H4 (cell line): ENCODE measurements at places on chromosomes 16 and 17.

DNA sequence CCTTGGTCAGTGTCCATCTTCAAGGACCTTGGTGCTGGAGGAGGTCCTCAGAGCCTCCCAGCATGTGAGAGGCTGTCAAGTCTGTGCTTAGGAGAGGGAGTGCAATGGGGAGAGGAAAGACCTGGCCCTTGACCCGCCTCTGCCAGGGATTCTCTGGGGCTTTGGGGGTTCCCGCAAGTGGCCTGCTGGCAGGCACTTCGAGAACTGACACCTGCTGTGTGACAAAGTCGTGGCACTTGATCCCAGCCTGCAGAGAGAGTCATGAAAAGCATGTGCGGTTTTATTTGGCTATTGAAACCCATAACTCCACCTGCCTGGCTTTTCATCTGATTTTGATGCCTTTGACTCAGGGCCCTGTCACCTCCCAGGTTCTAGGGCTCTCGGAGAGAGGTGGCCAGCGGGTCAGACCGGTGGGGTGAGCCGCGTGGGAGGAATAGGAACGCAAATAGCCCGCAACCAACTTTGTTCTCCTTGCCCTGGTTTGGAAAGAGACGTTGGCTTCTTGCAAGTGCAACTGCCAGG, 42.8 kb upstream of the GSE1 start:
- DNase-seq, result no peak

- DNase-seq, result no peak
These were observed 4.4 kb upstream of the SOX8 start for GRCh38 chr16:977081-977701.

GRCh38 chr16:30904114-30904780, 7.8 kb downstream of the CTF1 start:
- no peak for DNase-seq

- no peak for DNase-seq
These were observed 3.4 kb downstream of the FBXO39 start for GRCh38 chr17:6779411-6779810.

GRCh38 chr17:76867578-76868175, 527 bp upstream of the MGAT5B start:
- DNase-seq, result peak; percentile 33

GRCh38 chr17:70278844-70279462, 109.6 kb downstream of the KCNJ2 start:
- DNase-seq, result no peak

- DNase-seq, result no peak
These were observed 14.7 kb upstream of the PLLP start for GRCh38 chr16:57299009-57299718.

GRCh38 chr16:69496896-69497295, 68.9 kb upstream of the NFAT5 start:
- DNase-seq, result no peak

GRCh38 chr17:82108496-82108945, 10.5 kb upstream of the FASN start:
- no peak for DNase-seq

DNA sequence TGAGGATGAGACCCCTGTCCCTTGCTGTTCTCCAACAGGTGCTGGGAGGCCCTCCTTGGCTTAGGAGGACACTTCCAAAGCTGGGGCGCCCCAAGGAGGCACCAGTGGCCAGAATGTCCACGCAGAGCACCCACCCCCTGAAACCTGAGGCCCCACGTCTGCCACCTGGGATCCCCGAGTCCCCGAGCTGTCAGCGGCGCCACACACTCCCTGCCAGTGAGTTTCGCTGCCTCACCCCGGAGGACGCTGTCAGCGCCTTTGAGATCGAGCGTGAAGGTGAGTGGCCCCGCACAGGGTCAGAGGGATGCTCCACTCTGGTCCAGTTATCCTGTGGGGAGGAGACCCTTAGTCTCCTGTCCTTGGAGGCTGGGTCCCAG, 1.2 kb downstream of the AANAT start:
- no peak for DNase-seq

- DNase-seq, result no peak
These were observed 17.9 kb upstream of the AP1G1 start for GRCh38 chr16:71826533-71827017.

GRCh38 chr17:15944759-15945526, at the start of gene ADORA2B:
Gene ADORA2B, plus strand, starts transcription at chr17:15945130. Its CDS starts 119 bp downstream, at chr17:15945249.
- peak; percentile 53 for DNase-seq

GRCh38 chr16:68287276-68288251, 23.2 kb downstream of the SLC7A6OS start:
- DNase-seq, result peak; percentile 32

- DNase-seq, result no peak
These were observed 173.4 kb downstream of the ZNF18 start for GRCh38 chr17:11823862-11824261.

GRCh38 chr16:87924041-87924810, 12.1 kb downstream of the CA5A start:
- no peak for DNase-seq

DNA sequence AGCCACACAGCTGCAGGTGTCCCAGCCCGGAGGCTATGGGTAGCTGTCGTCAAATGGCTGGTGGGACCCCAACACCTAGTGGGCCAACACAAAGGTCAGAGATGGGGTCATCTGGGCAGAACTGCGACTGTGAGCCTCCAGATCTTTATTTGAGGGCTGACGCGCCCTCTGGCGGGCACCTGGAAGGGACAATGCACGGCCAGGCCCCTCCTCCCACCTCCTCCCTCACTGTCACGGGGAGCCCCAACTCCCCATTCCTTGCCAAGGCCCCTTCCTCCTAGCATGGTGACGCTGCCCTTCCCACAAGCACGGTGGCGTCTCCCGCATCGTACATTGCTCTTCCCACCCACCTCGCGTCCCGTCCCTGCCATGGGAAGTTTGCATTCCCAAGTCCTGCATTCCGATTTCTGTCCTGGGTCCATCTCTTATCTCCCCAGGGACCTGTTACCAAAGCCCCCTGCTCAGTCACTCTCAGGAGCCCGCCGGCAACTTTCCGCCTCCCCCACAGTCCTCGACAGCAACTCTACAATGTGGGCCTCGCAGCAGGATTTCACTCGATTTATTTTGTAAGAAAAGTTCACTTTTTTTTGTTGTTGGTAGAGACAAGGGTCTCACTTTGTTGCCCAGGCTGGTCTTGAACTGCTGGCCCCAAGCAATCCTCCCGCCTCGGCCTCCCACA, 1.0 kb downstream of the TLE7 start:
- DNase-seq, result no peak

DNA sequence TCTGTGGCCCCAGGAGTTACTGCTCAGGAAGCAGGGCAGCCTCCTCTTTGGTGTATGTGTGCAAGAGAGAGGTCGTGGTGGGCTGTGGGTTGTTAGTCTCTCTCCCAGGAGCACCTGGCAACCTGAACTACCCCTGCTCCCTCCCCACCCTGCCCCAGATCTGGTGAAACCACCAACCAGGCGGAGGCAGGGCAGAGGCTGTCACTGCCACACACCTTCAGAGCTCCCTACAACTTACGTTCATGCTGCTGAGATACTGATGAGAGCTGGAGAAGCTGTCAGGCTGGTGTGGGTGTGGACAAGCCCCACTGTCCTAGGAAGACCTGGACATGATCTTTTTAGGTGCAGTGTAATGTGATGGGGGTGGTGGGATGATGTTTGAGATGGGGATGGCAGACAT, 24.3 kb downstream of the GOSR2 start:
- DNase-seq, result no peak

GRCh38 chr16:27355610-27356009, 41.8 kb downstream of the IL4R start:
- peak; percentile 57 for DNase-seq

GRCh38 chr17:67066717-67067116, 22.4 kb downstream of the CACNG1 start:
- no peak for DNase-seq

- DNase-seq, result no peak
These were observed 115.3 kb downstream of the OR1D5 start for GRCh38 chr17:2947996-2948550.

DNA sequence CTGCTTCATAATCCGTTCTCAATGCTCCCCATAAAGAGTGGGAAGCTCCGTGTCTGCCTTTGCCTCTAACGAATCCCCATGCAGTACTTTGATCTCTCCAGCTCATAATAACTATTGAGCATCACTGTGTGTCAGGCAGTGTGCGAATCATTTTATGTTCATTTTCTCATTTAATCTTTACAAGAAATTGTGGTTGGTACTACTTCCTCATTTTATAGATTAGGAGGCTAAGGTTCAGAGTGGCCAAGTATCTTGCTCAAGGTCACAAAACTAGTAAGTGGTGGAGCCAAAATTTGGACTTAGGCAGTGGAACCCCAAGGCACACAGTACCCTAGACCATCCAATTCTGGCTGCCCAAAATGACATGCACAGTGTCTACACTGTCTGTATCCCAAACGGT, 44.8 kb downstream of the ABCC12 start:
- no peak for DNase-seq

DNA sequence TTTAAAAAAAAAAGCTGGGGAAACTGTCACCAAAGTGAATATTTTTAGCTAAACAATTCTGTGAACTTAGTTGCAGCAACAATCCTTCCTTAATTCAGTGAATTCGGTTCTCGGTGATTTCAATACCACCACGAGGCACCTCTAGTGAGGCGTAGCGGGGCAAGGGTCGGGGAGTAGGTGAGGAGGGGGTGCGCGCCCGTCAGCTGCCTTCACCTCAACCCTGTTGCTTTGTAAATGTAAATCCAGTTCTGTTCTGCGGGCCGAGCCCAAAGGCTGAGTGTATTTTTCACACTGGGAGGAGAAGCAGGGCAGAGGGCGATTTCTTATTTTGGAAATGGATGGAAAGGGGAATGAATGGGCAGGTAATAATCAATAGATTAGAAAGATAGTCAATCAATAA, 17.4 kb downstream of the SALL1 start:
- no peak for DNase-seq

DNA sequence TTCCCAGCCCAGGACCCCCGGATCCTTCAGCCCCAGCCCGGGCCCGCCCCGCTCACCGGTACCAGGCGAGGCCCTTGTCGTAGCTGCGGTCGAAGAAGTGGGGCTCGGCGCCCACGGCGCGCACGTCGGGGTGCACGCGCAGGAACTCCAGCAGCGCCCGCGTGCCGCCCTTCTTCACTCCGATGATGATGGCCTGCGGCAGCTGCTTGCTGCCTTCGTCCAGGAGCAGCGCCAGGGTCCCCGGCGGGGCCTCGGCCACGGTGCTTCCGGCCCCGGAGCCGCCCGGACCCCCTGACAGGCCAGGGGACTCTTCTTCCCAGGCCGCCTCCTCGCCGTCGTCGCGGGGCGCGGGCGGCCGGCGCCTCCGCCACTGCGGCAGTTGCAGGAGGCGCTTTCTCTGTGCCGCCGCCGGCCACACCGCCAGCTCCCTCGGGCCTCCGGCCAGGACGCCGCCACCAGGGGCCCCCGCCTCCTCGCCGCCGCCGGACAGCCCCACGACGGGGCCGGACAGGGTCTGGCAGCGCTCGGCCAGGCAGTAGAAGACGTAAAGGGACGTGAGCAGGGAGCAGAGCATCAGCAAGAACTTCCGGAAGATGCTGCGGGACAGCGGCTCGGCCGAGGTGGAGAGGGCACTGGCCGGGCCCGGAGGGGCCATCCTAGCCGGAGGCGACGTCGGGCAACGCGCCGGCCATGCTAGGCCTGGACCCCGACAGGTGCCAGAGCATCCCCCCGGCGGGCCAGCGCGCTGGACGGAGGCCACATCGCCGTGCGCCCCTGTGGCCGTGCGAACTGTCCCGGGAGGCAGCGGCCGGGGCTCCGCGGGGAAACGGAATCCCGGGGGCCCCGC, 1.0 kb downstream of the HS3ST3A1 start:
- DNase-seq, result no peak

DNA sequence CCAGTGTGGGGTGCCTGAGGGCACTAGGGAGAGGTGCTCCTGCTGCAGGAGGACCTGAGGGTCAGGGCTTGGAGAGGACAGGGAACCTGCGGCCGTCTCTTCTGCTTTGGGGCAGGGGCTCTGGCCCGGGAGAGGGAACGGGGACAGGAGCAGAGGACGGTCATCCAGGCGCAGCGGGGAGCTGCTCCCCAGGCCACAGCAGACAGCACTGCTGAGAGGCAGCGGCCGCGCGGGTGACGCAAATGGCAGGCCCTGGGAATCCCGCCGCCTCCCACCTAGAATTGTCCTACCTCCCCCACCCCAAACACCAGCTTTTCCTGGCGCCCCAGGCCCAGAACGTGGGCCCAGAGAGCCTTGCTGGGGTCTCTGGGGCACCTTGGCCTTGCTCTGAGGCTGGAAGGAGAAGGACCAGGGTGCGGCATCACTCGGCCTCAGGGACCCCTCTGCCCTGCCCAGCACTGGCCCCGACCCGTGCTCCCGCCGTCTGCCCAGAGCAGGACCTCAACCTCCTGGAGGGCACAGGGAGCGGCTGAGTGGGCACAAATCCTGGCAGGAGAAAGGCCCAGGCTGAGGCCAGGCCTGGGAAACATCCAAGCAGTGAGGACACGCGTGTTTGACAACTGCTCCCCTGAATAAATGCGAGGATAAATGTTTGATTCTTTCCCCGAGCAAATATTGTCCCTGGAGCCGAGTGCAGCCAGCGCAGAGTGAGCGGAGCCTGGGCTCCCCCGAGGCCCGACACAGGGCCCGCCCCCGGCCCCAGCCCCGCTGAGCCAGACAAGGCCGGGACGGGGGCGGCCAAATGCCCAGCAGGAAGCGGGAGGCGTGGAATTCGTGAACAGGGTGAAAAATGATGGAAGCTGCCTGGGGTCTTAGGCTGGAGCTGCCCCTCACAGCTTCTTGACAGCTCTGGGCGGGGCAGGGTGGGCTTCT, 8.5 kb downstream of the SSTR5 start:
- DNase-seq, result no peak

- no peak for DNase-seq
These were observed 30.8 kb downstream of the PLD6 start for GRCh38 chr17:17175340-17175739.

DNA sequence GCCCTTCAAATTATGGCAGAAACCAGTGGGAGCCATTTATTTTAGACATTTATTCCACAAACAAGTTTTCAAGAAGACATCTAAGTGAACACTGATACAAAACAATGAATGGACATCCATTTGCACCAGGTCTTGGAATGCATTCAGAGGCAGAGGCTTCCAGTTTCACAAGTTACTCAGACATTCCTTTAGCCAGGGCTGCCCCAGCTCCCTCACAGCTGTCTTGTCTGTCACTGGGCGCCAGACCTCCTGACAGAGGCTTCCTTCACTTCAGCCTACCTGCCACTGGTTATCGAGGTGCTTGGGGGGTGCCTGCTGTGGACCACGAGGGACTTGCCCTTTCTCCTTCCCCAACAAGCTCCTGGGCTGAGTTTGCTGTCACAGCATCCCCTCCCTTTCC, 19.2 kb downstream of the AQP8 start:
- no peak for DNase-seq

GRCh38 chr17:61463316-61464129, 11.3 kb downstream of the TBX4 start:
- DNase-seq, result no peak

- no peak for DNase-seq
These were observed 344.5 kb downstream of the SEC14L1 start for GRCh38 chr17:77485089-77485833.

GRCh38 chr16:56871172-56871593, 6.2 kb downstream of the SLC12A3 start:
- DNase-seq, result no peak

- no peak for DNase-seq
These were observed 816 bp downstream of the HSBP1 start for GRCh38 chr16:83808573-83809014.
